ENCODE measurements at places on chromosomes 2 and 18.
A peak's percentile ranks its signal among the peaks of the same experiment; 100 is the strongest.

GRCh38 chr2:168594778-168595177 is 138.7 kb downstream of the CERS6 start:
- DNase-seq = no peak

GRCh38 chr2:191935247-191935646 is 88.4 kb upstream of the CAVIN2 start:
- DNase-seq = no peak

- DNase-seq = peak; percentile 36
These were observed 27.7 kb upstream of the MAPRE3 start for GRCh38 chr2:26942543-26943295.

DNA sequence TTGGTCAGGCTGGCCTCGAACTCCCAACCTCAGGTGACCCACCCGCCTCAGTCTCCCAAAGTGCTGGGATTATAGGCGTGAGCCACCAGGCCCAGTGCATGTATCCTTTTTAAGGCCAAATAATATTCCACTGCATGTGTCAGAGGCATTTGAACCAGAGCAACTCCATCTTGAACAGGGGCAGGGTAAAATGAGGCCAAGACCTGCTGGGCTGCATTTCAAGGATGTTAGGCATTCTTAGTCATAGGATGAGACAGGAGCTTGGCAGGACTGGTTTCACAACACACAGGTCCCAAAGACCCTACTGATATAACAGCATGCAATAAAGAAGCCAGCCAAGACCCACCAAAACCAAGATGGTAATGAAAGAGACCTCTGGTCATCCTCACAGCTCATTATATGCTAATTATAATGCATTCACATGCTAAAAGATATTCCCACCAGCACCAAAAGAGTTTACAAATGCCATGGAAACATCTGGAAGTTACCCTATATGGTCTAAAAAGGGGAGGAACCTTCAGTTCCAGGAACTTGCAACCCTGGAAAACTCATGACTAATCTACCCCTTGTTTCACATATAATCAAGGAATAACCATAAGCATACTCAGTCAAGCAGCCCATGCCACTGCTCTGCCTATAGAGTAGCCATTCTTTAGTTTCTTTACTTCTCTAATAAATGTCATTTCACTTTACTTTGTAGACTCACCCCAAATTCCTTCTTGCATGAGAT is 204.6 kb downstream of the RAB3GAP1 start:
- no peak for DNase-seq

- DNase-seq = no peak
These were observed 2.0 kb downstream of the MFSD6 start for GRCh38 chr2:190410166-190410565.

DNA sequence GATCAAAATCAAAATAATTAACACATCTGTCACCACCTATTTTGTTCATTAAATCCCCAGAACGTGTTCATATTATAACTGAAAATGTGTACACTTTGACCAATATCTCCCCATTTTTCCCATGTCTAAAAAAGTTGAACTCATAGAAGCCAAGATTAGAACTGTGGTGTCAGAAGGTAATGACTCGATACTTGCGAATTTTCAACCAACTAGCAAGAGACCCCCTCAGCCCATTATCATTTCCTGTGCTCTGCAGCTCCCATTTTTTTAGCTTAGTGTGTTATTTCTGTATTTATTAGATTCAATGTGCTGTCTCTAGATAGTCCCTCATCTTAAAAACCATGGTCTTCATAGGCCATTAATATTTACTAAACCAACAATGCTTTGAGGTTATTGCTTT is 248.7 kb upstream of the PIK3C3 start:
- no peak for DNase-seq

- no peak for DNase-seq
These were observed 1624.2 kb upstream of the TMEFF2 start for GRCh38 chr2:193818801-193819499.

DNA sequence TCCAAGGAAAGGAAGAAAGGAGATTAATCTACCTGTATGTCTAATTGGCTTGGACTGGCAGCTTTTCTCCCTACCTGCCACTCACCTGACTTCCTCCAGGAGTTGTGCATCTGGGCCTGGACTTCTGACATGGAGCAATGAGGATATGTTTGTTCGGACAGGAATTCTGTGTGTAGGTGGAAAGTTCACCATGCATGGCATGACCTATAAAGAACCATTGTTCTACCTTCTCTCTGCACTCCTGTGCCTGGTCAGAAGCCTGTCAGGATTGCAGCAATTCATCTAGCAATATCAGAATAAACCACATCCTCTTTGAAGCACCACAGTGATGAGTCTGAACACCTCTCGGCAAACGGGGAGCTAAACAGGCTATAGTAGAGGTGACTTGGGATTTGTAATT is 20.8 kb downstream of the CCDC85A start:
- DNase-seq = no peak

DNA sequence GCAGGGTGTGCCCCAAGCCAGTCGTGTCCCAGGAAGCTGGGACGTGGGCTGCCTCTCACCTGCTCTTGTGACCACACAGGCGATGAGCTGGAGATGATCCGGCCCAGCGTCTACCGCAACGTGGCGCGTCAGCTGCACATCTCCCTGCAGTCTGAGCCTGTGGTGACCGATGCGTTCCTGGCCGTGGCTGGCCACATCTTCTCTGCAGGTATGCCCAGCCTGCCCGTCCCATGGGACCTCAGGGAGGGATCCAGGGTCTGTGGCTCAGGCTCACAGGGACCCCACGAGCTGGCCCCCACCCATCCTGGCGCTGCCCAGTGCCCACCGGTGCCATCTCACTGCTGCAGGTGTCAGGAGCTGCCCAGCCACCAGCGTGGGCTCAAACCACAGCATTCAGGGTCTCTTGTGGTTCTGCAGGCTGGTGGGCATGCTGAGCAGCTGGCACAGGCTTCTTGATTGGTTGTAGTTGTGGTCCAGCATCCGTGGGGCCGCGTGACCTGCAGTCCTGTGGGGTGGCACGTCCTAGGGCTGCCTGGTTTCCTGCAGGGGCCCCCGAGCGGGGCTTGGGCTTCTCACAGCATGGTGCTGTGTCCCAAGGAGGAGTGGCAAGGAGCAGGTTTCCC is 3.8 kb downstream of the BOK start:
- DNase-seq = no peak

GRCh38 chr2:25756536-25756935 is 83.2 kb upstream of the DTNB start:
- no peak for DNase-seq

GRCh38 chr2:65436824-65437221 is 4.4 kb upstream of the SPRED2 start:
- no peak for DNase-seq

DNA sequence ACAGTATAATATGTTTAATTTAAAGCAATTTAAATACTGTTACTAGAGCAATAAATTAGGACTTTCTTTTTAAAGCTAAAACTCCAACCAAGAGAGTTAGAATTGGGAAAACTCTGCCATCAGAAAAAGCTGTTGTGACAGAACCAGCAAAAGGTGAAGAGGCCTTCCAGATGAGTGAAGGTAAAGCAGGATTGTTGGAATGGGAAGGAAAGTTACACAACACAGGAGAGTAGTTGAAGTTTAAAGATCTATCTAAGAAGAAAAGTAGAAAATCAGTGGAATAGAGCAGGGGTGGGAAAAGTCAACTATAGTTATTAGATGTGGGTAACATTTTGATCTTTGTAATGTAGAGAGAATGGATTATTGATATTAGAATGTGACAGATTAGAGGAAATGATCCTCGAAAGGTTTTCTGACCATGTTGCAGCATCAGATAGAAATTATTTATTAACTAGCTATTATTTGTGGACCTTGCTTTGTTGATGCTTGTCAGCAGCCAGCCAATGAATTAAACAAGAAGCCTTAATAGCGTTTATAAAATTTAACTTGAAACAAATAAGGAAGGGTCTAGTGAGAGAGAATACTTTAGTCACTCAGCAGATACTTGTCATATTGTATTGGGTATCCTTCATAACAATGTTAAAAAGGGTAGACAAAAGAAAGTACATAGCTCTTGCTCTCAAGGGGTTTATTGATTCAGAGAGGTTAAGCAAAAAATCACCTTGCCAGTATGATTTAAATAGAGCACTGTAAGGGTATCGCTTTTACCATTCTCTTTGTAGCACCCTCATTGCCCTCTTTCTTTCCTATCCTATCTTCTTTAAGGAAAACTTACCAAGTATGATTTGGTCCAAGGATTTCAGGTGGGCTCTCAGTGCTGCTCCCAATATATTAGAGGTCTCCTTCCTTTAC is 24.6 kb upstream of the DYSF start:
- DNase-seq = no peak

DNA sequence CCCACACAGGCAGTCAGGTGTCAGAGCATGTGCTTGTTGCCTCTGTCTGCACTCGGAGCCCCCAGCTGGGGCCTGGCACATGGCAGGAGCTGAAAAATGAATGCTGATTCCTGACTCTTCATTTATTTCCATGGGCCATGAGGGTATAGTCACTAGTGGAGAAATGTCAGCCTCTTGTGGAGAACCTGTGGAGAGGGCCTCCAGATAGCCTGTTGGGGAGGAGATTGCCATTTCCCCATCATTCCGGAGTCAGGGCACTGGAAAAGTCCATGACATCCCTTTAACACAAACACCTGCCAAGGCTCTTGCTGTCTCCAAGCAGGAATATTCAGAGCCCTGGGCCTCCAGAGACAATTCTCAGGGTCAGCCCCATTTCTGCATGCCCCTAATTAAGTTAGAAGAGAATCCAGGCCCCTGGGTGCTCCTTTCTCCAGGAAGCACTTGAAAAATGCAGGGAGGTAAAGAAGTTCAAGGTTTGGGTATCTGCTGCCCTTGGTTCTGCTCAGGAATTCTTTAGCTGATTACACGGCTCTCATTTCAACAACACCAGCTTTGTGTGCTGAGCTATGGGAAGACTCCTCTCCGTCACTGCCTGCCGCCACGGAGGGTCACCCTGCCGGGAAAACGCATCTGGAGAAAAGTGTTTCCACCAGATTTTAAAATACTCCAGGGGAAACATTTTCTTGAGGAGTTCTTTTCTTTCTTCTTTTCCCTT is 311.3 kb downstream of the MYCN start:
- no peak for DNase-seq

GRCh38 chr18:48100165-48100575 is 169.7 kb upstream of the SMAD2 start:
- no peak for DNase-seq

DNA sequence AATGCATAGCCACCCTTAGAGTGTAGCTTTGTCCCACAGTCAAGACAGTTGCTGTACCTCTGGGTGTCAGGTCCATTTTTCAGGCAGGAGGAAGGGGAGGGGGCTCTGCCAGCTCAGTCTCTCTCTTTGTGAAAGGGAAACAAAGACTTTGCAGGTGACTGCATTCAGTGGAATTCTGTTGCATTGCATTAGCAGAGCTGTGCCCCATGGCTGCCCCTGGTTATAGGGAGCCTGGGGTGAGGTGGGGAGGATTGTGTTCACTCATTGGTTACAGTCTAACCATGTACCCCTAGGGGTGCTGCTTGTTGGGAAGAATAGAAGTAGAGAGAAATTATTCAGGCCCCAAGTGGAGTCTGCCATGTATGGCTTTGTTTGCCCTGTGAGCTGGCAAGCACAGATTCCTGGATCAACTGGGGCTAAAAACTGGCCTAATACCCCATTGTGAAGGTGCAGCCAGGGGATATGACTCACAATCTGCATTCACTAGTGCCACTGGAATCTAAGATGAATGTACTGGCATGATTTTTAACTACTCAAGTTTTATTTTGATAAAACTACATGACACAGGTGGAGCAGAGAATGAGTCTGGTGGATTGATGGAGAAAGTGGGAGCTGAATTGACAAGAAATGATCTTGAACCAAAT is 118.4 kb downstream of the SH3BP4 start:
- no peak for DNase-seq

GRCh38 chr18:80035997-80036396 is 1.8 kb downstream of the RBFA start:
- DNase-seq = no peak

DNA sequence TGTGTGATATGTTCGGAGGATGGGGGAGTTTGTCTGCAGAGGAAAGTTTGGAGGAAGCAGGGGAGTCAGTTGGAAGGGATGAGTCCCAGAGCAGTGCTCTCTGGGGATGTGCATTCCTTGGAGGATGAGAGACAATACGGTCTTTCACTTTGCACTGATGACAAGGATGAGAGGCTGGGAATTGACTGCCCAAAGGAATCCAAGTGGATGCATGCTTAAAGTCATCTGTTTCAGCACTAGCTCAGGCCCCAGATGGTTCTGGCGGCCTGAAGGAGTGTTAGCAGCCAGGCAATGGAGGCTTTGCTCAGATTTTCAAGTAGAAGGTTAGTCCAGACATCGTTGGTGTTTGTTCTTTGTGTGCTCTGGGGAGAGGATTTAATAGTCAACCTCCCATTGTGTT is 100.2 kb downstream of the CRIM1 start:
- no peak for DNase-seq

GRCh38 chr18:7856733-7857132 is 289.6 kb downstream of the PTPRM start:
- DNase-seq = no peak

DNA sequence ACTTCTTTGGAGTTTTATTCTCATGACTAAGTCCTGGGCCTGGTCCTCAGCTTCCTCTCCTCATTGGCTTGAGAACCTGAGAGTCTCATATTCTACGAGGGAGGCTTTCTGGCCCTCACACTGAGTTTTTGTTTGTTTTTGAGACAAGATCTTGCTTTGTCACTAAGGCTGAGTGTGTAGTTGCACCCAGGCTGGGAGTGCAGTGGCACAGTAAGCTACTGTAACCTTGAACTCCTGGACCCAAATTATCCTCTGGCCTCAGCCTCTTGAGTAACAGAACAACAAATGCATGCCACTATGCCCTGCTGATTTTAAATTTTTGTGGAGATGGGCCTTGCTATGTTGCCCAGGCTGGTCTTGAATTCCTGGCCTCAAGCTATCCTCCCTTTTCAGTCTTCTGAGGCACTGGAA is 22.6 kb downstream of the PRKRA start:
- no peak for DNase-seq

GRCh38 chr2:45578056-45578843 is 32.8 kb downstream of the SRBD1 start:
- DNase-seq = no peak

GRCh38 chr18:75904416-75904815 is 476.9 kb upstream of the SMIM21 start:
- DNase-seq = no peak

DNA sequence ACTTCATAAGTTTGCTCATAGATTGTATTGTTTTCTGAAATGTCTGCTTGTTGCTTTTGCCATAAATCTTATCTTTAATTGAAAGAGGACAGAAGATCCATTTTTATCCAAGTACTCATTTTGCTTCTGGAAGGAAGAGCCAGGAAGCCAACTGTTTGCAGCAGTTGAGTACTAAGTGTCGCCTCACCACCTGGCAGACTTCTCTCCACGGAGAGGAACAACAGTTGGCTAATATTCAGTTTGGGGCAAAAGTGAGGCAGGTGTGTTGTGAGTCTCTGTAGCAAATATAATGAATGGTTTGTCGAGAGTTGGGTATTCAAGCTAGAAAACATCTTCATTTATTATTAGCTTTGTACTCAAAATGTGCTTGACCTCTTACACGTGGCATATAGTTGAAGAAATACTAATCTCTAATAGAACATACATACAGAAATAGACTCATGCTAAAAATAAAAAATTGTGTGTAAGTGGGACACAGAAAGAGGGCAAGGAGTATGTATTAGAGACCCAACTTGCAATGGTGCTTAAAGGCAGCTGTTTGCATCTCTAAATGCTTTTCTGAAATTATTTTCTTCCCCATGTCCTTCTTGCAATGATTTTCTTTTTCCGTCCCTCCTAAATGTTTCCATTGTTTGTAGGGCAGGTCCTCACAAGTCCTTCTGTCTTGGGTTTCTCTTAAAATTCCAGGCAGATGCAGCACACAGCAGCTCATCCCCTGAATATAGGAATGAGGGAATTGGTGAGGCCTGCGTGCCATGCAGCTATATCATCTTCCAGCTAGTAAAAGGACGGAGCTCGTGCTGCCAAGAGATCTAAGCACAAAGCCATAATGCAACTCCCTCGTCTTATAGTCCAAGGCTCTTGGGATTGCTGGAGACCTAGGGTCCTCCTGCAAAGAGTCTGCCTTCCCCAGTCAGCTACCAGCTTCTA is 44.8 kb upstream of the MAP3K20 start:
- no peak for DNase-seq
